CD4-positive, alpha-beta T cell treated with Interleukin-1 beta for 1 hour (primary cell): ENCODE measurements at places on chromosomes 4 and X.
A peak's percentile ranks its signal among the peaks of the same experiment; 100 is the strongest.

DNA sequence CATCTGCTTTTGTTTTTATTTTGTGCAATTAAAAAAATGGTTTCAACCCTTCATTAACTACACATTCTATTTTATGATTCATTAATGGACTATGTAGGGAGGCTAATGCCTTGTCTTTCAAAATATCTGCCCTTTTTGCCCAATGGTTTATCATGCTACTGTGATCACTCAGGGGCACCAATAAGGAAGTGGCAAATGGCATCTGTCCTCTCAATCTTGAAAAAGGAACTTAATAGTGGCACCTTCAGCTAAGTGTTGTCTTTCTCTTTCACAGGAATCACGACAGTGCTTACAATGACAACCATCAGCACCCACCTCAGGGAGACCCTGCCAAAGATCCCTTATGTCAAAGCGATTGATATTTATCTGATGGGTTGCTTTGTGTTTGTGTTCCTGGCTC is 57.1 kb downstream of the COMMD8 start:
- no peak for DNase-seq

GRCh38 chr4:56681853-56682525 is 893 bp upstream of the HOPX start:
- DNase-seq: no peak

- DNase-seq: no peak
Observed at GRCh38 chrX:6852869-6853268, 294.6 kb upstream of the STS start.

DNA sequence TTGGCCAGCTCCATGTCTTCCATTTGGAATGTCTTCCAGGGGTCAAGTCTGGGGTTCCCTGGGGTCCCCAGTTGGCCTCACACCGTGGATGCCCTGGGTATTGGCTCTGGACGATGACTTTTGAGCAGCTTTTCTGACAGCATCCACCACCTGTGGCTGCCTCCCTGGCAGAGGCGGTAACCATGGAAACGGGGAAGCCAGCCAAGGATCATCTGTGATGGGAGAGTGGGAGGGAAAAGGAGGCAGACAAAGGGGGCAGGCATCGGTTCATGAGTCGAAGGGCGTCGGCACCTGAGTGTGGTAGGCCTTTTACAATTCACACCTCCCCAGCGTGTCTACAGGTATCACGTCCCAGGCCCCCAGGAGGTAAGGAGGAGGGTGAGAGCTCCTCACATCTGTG is 152.2 kb downstream of the ASMT start:
- no peak for DNase-seq

GRCh38 chrX:38754102-38754790 is 47.0 kb upstream of the MID1IP1 start:
- DNase-seq: peak; percentile 4

- no peak for DNase-seq
Observed at GRCh38 chr4:180650273-180650672, 1592.9 kb upstream of the TENM3 start.

GRCh38 chr4:24742773-24743172 is 52.6 kb upstream of the SOD3 start:
- DNase-seq: no peak

- DNase-seq: no peak
Observed at GRCh38 chr4:84058201-84058600, 440.9 kb downstream of the NKX6-1 start.

GRCh38 chr4:39706741-39707511 is 9.0 kb downstream of the UBE2K start:
- DNase-seq: no peak

- DNase-seq: no peak
Observed at GRCh38 chr4:73718375-73719373, 21.7 kb upstream of the CXCL8 start.

DNA sequence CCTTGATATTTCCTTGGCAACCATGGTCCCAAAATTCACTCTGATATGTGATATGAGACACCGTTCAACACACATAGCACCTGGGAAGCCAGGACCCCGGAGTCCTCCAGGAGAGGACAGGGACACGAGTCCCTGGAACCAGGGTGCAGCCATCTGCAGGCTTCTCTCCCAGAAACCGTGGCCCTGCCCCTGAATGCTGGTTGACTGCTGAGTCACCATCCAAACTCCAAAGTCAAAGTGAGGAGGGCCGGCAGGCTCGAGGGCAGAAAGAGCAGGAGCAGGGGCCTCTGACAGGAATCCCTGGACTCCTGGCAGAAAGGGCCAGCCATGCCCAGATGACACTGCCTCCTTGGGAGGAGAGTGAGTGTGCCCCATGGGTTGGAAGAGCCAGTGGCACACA is 6.9 kb upstream of the PNMA6A start:
- DNase-seq: no peak

DNA sequence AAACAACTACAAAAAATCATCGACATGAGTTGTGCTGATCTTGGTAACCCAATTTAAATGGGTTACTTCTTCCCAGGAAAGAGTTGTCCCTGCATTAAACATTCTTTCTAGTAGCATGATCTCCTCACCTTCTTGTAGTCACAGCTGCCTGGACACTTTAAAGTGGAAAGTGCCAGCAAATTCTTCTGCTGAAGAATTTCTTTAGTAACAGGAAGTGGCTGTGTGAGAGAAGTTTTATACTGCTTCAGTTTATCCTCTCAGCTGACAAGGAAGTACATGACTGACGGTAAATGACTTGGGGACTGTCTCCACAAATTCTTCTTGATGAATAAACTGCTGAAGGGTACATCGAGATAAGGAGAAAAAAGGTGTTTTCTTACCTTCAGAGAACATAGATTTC is 18.2 kb upstream of the TNIP3 start:
- peak; percentile 69 for DNase-seq

- DNase-seq: no peak
Observed at GRCh38 chr4:213971-214370, 89.7 kb downstream of the ZNF718 start.

GRCh38 chrX:44042116-44042515 is 68.9 kb upstream of the NDP start:
- no peak for DNase-seq

DNA sequence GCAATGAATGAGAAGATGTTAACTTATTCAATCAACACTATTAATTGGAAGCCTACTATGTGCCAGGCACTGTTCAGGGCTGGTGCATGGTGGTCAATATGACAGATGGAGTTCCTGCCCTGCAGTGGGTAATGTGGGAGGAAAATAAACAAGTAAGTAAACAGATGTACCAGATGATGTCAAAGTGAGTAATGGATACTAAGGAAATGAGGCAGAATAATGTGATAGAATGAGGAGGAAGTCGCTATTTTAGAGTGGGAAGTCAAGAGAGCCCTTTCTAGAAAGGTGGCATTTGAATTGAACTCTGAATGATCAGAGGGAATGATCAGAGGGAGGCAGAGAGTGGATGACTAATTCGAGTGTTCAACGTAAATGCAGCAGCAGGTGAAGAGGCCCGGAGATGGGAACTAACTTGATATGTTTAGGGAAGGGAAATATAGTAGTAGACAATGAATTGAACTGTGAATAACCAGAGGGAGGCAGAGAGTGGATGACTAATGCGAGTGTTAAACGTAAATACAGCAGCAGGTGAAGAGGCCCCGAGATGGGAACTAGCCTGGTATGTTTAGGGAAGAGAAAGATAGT is 48.3 kb downstream of the HMGB3 start:
- no peak for DNase-seq

DNA sequence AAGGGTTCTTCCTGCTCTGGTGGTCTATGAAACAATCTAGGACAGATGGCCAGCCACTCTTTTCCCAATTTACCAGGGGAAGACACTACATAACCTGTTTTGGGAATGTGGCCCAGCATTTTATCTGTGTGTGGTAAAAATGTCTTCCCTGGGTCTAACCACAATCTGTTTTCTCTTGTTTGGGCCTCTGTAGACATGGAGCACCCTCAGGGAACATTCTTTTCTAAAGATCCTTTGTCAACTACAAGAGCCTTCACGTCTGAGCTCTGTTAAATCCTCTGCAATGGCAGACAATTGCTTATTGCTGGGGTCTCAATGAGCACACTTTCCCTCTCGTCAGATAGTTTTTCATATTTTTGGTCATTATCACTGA is 35.5 kb downstream of the PLAC1 start:
- no peak for DNase-seq

- no peak for DNase-seq
Observed at GRCh38 chr4:173287486-173287885, 46.7 kb downstream of the HMGB2 start.

DNA sequence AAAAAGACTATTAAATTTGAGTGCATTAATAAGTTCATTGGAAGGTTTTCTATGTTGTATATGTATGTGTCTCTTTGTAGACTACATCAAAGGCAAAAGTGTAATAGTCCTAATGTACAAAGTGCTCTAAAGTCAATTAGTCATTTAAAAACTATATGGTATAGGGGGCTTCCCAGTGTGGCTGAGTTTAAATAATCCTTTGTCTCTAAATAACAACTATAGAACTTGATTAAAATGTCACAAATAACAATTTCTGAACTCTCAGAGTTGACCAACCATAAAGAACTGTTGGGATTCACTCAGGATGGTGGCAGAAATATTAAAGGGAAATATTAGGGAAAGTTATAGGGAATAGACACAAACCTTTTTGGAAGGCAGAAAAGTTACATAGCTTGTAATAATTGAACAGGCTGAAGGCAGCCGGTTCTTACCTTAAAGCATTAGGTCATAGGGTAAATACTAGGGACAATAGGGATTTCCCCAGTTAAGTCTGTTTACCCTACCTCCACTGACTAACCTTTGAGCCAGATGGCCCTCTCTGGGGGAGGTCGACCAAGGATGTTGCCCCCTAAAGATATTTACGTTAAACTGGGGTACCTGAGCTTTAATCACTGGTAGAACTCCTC is 1054.2 kb downstream of the ARAP2 start:
- no peak for DNase-seq

DNA sequence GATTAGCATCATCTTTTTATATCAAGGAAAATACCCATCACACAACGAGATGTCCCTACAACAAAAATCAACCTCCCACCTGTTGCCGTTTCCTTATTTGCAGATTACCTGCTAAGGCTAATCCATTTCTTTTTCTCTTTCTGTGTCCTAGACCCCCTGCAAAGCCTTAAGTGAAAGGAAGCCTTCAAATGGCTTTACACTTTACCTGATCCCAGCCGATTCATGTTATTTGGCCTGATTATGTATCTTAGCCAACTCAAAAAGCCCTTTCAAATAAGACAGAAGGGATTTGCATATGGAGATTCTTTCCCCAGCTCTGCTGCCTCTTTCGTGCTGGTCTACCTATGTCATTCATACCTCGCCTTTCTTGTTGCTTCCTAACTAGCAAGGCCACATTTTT is 14.4 kb downstream of the ABCG2 start:
- no peak for DNase-seq

GRCh38 chrX:38941675-38942074 is 140.4 kb downstream of the MID1IP1 start:
- DNase-seq: no peak

- DNase-seq: no peak
Observed at GRCh38 chrX:105483011-105483410, 262.5 kb upstream of the TEX13A start.

DNA sequence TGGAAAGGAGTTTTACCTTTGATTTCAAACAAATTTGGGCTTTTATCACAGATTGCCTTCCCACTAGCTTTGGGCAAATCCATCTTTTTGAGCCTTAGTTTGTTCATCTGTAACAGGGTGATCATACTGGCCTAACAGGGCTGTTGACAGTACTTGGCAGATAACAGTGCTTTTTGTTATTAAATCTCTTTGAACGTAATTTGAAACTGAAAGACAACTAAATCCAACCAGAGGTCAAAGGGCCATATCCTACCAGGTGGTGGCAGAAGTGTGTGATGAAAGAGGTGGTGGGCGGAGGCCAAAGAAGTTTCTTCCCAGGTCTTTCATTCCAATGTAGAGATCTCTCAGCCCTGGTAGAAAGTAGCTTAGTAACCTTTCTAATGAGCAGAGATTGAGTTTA is 35.2 kb upstream of the TADA2B start:
- no peak for DNase-seq

DNA sequence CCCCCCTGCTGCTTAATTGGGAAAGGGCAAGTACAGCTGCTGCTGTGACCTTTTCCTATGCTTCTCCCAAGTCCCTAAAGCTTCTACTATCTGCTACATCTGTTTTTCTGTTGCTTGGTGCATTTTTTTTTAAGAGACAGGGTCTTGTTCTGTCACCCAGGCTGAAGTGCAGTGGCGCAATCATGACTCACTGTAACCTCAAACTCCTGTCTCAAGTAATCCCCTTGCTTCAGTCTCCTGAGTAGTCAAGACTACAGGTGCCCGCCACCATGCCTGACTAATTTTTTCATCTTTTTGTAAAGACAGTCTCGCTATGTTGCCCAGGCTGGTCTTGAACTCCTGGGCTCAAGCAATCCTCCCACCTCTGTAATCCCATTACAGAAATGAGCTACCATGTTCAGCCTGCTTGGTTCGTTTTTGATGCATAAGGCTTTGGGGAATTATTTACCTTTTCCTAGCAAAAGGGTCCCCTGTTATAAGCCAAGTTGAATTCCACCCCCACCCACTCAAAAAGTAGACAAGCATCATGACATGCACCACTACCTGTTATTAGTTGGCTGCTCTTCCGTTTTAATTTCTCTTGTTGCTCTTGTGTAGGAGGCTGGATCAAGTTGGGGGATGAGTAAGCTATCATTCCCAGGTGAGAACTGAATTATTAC is 39.6 kb downstream of the DGKK start:
- DNase-seq: no peak

DNA sequence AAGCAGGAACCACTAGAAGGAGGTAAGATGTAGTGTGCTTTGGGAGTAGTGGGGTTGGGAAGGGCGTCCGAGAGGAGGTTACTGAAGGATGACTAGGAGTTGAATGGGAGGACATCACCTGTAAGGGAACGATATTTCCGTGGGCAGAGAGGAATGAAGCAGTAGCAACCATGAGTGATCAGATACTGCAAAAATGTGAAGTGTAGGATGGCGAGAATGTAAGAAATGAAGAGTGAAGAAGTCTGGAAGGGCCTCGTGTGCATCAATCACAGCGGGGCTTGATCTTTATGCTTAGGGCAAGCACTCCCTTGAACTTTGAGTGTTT is 594 bp downstream of the MSMO1 start:
- no peak for DNase-seq

GRCh38 chr4:26459756-26460530 is 30.3 kb downstream of the CCKAR start:
- no peak for DNase-seq

DNA sequence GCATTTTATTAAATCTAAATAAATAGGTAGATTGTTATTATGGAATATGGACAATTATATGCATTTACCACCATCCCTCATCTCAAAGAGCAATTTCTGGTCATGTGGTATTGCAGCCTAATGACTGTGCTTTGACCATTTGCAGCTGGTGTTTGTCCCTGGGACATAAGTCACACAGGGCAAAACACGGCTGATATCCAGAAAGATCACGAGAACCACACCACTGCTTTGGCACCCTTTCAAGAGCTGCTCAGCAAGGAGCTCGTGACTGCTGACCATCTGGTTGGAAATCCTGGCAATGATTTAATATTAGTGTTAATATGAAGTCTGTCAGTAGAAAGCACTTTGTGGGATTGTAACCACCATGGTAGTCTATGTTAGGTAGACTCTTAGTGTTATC is 545.0 kb downstream of the GBA3 start:
- no peak for DNase-seq

DNA sequence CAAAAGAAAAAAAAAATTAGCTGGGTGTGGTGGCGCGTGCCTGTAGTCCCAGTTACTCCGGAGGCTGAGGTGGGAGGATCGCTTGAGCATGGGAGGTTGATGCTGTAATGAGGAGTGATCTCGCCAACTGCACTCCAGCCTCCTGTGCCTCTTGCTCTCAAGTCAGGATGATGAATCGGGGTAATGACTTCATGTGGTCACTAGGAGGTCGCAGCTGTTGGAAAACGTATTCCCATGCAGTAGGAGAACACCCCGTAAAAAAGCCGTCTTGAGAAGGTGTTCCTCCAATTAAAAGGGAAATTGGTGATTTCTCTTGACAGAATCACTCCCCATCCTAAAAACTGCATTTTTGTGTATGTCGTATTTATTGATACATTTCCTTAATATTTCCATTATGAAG is 2.2 kb downstream of the CCNB3 start:
- DNase-seq: no peak
